Stimulated activated CD8-positive, alpha-beta memory T cell treated with anti-CD3 and anti-CD28 coated beads, Interleukin-15, amount 100 ng/mL, for 48 hours (primary cell): ENCODE measurements at places on chromosomes 12 and 14.

DNA sequence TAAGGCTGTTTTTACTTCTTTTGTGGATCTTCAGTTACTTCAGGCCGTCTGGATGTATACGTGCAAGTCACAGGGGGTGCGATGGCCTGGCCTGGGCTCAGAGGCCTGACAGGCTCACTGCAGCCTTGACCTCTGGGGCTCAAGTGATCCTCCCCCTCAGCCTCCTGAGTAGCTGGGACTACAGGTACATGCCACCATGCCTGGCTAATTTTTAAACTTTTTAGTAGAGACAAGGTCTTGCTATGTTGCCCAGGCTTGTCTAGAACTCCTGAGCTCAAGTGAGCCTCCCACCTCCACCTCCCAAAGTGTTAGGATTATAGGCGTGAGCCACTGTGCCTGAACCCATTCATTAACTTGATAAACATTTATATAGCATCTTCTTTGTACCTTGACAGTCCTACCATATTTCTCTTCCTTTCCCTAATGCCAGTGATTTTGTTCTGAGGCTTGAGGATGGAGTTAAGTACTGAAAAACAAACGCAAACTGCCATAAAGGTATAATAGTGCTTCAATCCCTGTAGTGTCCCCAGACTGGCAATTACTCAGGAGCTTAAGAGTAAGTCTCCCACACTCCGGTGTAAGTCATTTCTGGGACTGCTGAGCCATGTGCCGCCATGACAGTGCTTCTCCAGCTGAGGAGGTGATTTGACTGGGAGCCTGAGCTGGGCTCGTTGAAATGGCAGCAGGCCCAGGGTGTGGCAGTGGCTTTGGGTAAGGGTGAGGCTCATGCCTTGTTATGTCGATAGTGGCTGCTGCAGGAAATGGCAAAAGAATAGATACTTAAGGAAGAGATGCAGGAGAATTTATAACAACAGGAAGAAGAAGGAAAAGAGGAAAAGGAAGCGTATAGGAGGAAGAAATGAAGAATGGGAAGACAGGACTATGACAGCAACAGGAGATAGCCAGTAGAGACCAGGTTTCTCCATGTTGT is 43.7 kb upstream of the HECTD1 start:
- no peak for DNase-seq

GRCh38 chr12:25566202-25566949 is 13.3 kb upstream of the LMNTD1 start:
- no peak for DNase-seq

- no peak for DNase-seq
These were observed at the start of gene GPRC5A for GRCh38 chr12:12891080-12891880. Gene GPRC5A (plus strand): TSS chr12:12891562. CDS start chr12:12908250, 16,688 bp downstream.

- DNase-seq = peak; percentile 47
These were observed 69.2 kb downstream of the RASSF3 start for GRCh38 chr12:64679487-64680001.

DNA sequence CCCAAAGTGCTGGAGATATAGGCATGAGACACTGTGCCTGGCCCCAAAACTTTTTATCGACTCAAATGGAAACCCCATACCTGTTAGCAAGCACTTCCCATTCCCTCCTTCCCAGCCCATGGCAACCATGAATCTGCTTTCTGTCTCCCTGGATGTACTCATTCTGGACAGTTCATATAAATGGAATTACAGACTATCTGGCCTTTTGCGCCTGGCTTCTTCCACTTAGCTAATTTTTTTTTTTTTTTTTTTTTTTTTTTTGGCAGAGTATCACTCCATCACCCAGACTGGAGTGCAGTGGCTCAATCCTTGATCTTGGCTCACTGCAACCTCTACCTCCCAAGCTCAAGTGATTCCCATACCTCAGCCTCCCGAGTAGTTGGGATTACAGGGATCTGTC is 134.5 kb upstream of the MED13L start:
- DNase-seq = no peak

GRCh38 chr12:118503476-118503875 is 127.1 kb downstream of the SUDS3 start:
- DNase-seq = no peak

DNA sequence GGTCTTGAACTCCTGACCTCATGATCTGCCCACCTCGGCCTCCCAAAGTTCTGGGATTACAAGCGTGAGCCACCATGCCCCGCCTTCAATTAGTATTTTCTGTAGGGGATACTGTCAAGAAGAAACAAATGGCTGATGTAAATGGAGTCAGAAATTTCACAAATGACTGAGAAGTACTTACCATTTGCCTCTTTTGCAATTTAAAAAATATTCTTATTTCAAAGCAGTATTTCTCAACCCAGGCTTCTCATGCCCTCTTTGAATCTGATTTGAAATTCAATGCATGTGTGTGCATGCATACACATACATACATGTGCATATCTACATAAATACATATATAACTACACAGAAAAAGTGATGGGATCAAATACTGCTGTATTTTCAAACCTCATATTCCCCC is 4.4 kb downstream of the PSMA6 start:
- DNase-seq = no peak

- DNase-seq = peak; percentile 55
These were observed 1.4 kb upstream of the KCNK13 start for GRCh38 chr14:90060312-90060964.

- DNase-seq = peak; percentile 32
These were observed 11.9 kb upstream of the SERPINA4 start for GRCh38 chr14:94548999-94549985.

DNA sequence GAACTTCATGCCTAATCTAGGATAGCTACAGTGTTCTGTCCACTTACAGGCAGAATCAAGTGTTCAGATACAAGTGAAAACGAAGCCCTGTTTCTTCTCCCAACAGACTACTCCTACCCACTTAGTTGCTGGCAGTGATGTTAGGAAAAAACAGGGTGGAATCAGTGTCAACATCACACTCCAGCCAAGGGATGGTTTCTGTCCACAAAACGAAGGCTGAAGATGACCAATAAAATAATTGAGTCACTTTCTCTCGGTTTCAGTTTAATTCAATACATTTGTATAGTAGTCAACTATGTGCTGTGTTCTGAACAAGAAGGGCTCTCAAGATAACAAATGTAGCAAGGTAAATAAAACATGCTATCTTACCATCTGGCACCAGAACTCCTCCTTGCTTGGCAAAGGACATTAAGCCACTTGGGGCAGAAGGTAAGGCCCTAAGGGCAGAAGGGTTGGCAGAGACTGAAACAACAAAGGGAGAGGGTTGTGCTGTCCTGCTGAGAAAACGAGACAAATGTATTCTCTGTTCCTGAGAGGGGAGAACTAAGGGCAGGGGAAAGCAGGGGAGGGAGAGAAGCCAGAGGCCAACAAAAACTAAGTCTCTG is 393.6 kb downstream of the DPF3 start:
- no peak for DNase-seq

GRCh38 chr12:86257134-86257533 is 943 bp upstream of the MGAT4C start:
- DNase-seq = no peak

DNA sequence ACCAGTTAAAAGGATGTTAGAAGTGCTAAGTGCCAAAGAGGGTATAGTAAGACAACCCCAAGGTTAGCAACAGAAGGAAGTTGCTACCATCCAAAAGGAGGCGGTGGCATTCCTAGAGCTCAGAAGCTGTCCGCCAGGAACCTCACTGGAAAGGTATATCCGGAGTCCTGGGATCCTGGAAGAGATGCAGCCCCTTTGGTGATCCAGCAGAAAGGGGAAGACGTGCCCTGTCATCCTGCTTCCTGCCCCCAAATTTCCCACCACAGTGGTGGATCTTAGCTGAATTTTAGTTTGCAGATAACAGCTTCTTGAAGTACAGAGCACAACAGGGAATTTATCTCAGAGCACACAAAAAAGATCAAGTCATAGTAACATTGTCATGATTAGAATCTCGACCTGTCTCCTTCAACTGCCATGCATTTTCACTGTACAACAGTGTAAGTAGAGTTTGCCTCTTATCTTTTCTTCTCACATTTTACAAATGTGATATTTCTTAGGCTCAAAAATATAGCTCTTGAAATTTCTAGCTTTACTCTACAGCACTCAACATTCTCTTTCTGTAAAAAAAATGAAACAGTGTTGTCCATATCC is 526.3 kb downstream of the SOX5 start:
- DNase-seq = no peak

- no peak for DNase-seq
These were observed 46.0 kb downstream of the ARID2 start for GRCh38 chr12:45775465-45775864.

GRCh38 chr12:96099986-96100385 is 64.6 kb upstream of the LTA4H start:
- no peak for DNase-seq

DNA sequence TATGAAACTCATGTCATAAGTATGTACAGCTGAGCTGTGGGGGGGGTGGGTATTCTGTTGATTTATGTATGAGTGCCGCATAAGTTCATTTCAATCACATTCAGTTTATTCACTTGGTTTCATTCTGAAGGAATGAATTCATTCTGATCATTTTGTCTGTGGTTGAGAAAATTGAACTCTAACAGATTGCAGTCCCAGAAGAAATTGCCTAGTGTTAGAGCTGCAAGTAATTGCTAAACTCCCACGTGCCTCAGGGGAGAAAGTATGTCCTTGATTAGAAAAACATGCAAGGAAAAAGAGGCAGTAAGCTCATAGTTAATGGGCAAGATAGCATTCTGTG is 442.4 kb upstream of the MGAT4C start:
- no peak for DNase-seq

GRCh38 chr14:100610511-100611217 is 23.4 kb upstream of the BEGAIN start:
- DNase-seq = no peak

- DNase-seq = no peak
These were observed 172.6 kb downstream of the SUDS3 start for GRCh38 chr12:118548887-118549509.

DNA sequence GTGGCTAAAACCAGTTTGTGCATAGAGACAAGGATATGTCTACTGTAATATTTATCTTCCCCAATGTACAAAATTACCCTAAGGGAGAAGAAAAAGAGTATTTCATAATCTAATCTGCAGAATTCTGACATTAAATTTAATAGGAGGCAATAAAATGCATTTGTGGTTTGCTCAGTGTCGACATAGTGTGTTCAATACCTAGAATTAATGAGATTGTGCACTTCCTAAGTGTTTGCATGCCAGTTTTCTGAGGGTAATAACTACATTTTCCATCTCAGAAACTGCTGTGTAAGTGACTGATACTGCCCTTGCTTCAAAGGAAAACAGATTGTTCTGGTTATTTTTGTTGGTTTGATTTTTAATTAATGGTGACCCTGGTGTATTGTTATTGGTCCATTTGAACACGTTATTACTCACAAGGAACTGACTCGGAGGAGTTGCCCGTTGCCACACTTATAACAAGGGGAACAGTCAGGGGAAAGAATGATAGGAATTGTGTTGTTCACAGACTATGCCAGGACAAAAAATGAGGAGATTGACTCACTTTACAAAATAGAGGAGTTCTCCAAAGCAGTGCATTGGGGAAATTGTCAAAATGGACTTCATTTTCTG is 960.3 kb upstream of the TMEM132C start:
- no peak for DNase-seq

GRCh38 chr12:22709292-22709691 is 84.3 kb downstream of the ETNK1 start:
- no peak for DNase-seq

DNA sequence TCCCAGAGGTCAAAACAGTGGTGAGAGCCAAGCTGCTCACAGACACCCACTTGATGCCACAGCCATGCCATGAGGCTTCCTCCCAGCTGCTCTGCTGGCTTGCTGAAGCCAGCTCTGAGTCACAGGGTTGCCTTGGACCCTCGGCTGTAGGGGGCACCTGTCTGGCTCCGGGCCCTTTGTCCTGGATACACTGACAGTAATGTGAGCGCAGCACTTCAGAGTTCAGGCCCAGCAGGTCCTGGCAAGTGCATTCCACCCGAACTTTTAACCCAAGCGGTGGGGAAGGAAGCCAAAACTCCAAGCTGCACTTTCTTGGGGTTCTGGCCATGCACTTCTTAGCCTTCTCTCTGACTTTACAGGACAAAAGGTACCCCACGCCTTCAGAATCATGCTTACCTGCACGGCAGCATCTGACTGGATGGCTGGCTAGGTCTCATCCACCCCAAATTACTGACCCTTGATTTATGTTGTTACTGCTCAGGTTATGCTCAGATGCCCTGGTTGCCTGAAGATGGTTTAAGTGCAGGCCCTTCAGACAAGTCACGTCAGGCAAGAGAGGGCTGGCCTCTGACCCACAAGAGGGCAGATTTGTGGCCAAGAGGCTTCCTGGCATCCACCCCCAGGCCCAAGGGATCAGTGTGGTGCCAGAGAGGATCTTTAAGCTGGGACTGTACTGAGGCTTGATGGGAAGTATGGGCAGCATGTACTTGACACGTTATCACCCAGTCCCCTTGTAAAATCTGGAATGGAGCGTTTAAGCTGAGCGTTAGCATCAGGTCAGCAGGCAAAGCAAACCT is 24.8 kb downstream of the SLC25A29 start:
- no peak for DNase-seq

DNA sequence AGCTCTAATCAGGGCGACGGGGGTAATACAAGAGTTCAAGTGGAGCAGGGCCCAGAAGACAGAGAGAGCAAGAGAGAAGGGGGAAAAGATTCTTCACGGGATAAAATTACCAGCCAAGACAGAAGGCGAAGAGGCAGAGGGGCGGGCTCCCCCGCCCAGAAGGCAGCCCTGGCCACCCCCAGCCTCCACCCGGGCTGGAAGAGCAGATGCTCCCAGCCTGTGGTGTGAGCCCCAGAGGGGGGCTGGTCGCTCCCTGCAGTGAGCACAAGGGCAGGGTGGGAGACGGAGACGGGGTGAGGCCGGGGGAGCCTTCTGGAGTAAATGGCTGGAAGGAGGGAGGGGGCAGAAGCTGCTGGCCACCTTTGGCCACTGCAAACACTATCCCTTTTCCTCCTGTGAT is 1035.6 kb downstream of the VRK1 start:
- no peak for DNase-seq

DNA sequence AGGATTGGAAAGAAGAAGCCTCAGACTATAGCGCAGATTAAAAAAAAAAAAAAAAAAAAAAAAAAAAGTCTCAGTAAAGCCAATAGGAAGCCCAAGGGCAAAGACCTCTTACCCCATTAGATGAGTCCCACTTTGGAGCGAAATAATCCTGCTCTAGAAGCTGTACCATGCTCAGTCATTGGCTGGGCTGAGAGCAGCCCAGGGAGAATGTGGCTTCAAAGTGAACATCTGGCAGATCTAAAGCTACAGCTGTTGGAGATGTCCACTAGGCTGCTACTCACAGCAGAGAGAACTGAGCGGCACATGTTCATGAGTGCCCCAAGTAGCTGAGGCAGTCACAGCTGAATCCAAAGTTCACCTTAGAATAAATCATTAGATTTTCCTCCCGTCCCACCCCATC is 560.9 kb downstream of the MED13L start:
- DNase-seq = no peak

GRCh38 chr14:72451054-72451972 is 442.6 kb downstream of the DPF3 start:
- DNase-seq = peak; percentile 37

- DNase-seq = peak; percentile 61
These were observed at the start of gene IGFBP6 for GRCh38 chr12:53097564-53098353. Gene IGFBP6 (plus strand): TSS chr12:53097667. CDS start chr12:53097718, 51 bp downstream.
